ENCODE measurements at places on chromosomes 2 and 18.

- no peak for DNase-seq
Measured at GRCh38 chr2:19504400-19505198, 146.2 kb upstream of the OSR1 start.

DNA sequence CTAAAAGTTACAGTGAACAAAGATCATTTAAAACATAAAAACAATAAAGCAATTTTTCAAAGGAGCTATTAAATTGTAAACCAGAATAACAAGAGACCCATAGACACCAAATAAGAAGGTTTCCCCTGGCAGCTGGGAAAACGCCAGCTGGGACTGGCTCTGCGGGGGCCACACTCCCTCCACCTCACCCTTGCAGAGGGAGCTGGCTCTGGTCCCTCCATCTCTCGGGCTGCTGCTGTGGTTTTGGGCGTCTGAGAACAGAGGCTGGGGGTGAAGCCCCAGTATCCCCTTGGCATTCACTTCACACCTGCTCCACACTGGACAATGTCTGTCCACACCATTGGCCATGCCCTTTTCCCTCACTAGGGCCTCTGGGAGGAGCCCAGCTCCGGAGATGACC lies 62.1 kb upstream of the OTOS start:
- DNase-seq, result no peak

DNA sequence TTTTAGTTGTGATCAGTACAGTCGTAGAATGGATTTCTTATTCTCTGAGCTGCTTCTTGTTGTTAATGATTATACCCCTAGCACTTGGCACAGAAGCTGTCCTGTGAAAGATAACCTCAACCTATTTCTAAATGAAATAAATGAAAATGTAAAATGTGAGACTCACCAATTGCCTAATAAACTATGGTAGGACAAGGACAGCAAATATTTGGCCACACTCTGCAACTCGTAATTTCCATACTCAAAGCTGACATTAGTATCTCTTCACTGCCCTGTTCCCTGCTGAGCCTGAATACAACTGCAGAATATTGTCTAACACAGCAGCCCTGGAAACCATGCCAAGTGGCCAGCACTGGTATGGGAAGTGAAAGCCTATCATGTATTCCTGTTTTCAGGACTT lies 34.5 kb downstream of the TMEM182 start:
- DNase-seq, result no peak

DNA sequence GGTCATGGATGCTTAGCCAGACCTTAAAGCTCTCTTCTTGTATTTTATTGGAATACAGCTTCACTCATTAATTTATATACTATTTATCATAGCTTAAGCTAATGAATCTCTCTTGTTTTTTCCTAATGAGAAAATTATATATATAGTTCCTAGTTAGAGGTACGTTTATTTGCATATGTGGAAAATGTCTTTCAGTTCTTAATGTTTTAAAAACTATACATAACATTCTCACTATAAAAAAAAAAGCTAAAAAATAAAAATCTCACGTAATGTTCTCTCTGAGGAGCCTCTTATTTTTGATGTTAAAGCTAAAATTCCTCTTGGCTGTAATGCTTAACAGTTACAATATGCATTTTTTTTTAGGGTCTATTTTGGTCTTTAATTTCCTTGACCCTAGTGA lies 16.6 kb downstream of the UGP2 start:
- DNase-seq, result no peak

GRCh38 chr2:210663631-210664089 lies 107.3 kb downstream of the CPS1 start:
- DNase-seq, result no peak

DNA sequence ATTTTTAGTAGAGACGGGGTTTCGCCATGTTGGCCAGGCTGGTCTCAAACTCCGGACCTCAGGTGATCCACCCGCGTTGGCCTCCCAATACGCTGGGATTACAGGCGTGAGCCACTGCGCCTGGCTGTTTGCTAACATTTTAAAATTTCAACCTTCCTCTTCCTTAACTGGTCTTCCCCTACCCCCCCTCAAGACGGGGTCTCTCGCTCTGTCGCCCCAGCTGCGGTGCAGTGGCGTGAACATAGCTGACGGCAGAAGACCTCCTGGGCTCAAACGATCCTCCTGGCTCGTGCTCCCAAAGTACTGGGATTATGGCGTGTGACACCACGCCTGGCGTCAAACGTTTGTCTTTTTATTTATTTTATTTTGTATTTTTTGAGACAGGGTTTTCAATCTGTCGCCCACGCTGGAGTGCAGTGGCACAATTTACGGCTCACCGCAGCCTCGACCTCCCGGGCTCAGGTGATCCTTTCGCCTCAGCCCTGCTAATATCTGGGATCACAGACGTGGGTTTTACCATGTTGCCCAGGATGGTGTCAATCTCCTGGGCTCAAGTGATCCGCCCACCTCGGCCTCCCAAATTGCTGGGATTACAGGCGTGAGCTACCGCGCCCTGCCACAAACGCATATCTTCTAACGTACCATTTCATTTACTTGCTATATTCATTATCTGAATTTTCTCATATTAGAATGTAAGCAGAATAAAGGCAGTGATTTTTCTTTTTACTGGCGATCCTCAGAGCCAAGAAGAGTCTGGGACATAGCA lies 984 bp upstream of the MSH2 start:
- no peak for DNase-seq

- DNase-seq, result no peak
Measured at GRCh38 chr2:152564754-152565551, 152.3 kb downstream of the PRPF40A start.

- no peak for DNase-seq
Measured at GRCh38 chr2:5969303-5969702, 277.1 kb downstream of the SOX11 start.

DNA sequence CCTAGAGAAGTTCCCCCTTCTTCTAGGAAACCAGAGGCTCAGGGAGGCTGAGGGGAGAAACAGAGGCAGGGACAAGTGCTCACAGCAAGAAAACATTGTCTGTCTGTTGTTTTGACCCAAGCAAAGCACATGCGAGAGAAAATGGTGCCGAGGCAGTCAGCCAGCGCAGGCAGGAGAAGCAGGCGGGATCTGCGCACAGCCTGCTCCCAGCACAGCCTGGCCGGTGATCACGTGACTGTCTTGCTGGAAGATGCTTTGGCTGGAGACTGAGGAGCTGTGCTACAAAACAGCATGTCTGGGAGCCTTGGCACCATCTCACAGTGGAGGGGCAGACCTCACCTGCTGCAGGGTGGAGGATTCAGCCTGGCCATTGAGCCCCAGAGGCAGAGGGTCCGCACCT lies 93.7 kb upstream of the MYCN start:
- DNase-seq, result no peak

DNA sequence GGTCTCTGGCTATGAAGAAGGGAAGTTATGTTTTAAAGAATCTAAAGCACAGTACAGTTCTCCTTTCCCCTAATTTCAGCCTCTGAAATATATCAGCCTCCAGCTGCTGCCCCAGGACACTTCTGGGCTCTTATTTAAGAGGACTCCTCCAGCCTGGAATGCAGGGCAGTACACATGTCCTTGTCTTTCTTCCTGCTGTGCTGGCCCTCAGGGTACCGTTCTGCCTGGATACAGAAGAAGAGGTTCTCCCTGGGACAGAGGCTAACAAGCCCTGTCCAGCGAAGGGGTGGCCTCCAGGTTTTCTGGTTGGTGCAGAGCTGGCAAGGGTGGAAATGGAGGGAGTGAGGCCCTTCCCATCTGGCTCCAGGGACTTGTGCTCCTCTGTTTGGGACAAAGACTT lies 22.1 kb downstream of the MLPH start:
- no peak for DNase-seq

GRCh38 chr18:50457639-50458038 lies 82.8 kb downstream of the SKA1 start:
- DNase-seq, result no peak

DNA sequence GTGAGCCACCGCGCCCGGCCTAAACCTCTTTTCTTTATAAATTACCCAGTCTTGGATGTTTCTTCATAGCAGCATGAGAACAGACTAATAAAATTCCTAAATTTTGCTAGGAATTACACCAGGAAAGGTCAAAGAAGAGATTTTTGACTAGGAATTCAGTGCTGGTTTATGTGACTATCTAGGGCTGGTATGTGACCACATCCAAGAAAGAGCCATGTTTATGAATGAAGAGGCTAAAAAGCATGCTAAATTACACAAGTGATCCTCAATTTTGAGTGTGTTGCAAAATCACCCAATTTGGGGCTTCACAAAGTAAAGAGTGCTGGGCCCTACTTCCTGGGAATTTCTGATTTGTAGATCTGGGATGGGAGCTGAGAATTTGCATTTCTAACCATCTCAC lies 123.6 kb downstream of the CSRNP3 start:
- DNase-seq, result no peak

DNA sequence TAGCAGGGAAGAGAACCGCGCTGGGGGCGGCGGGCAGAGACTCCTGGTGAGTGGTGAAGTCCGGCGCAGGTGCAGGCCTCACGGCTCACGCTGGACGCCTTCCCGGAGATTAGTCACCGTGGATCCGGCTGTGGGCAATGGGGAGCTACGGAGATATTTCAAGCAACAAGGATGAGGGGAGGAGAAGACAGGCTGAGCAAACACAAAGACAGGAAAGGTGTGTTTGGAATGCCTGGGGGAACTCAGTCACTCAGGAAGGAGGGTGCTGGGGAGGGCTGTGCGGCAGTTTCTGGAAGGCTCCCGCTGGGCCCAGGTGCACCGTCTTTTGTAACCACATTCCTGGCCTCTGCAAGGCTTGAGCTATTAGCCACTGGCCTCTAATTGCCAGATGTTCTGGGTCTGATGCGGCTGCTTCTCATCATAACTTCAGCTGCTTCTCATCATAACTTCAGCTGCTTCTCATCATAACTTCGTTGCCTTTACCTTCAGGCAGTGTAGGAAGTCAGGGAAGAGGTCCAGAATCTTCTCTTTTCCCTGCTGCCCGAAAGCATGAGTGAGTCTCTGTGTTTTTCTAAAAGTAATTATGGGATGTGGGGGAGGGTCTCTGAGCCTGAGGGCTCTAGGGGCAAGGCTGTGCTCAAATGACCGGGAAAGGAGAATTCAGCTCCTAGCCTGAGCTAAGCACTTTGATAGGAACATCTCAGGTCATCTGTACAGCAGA lies 118.9 kb downstream of the PXDN start:
- no peak for DNase-seq

DNA sequence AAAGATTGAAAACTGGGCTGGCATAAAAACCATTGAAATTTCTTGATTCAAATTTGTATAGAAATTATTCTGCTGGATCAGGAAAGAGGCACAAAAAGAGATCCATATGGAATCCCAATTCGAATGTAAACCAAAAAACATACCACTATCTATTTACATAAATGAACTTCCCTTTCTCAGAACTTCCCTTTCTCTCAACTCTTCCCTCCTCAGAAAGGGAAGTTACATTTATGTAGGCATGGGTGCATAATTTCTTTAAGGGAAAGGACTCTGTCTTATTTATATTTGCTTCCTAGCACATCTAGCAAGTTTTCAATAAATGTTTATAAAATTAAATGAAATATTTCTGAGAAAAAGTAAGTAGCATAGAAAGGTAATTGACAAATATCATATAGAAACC lies 398.1 kb upstream of the ATP5MC3 start:
- DNase-seq, result no peak

DNA sequence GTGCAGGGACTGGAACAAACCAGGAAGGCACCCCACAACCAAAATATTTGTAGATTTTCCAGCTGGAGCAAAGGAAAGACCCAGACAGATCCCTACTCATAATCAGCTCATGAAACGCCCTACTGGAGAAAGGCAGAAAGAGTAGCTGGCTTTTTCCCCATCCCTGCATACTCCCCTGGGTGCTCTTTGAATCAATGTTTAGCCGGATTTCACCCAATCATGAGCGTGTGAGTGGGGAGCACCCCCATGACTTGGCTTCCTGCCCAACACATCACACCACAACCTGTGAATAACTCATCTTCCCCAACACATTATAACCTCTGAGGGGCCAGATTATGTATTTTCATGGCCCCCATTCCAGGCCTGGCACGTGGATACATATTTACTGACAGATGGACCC lies 35.1 kb upstream of the SLC14A1 start:
- DNase-seq, result no peak

DNA sequence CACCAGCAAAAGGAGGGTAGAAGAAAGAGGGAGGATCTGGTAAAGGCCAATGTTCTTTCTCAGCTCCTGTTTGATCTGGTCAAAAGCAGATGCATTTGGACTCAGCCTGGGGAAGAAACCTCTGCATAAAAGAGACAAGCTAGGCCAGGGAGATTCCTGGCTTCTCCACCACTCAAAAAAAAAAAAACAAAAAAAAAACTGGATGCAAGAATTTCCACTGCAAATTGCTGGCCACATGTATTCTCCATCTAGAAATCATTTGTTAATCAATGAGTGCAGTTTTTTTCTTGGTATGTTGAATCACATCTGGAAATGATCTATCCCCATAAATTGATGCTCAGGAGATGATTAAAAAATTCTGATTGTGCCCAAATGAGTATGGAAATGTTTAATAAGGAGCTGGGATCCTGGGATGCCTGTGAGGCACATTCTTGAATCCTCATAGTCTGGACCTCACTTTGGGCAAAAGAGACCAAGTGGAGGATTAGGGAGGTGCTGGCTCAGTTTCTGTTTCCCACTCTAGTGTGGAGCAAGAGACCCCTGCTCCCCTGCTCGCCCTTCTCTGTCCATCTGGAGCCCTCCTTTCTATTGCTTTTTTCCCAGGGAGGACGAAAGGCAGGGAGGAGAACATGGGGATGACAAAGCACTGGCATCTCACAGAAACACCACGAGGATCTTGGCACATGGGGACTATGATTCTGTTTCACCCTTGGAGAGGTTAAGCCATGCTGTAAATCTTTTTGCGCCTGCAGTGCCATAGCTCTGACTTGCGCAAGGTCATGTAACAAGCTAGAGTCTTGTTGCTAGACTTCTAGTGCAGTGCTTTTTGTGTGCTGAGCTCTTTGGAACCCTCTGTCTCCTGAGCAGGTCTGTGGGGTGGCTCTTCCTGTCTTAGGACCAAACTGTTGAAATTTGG lies 57.6 kb downstream of the APOB start:
- DNase-seq, result no peak

- DNase-seq, result no peak
Measured at GRCh38 chr18:48481092-48481491, 57.7 kb upstream of the CTIF start.

GRCh38 chr18:45355944-45356520 lies 259.2 kb upstream of the SLC14A2 start:
- no peak for DNase-seq

GRCh38 chr2:112156152-112156986 lies 18.2 kb downstream of the FBLN7 start:
- DNase-seq, result no peak

DNA sequence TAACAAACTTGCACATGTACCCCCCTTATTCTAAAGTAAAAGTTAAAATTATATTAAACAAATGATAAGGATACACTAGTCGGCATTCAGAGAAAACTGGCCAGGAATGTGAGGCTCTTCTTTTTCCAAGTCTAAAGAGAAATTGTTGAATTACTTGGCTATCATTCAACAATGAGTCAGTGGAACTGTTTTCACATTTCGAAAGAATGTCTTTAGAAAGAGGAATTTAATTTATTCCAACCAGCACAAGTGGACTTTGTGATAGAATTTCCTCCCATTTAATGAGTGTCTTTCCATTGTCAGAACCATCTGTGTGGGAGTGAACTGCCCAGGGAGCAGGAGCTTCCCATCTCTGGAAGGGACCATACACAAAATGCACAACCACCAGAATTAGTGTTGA lies 792.2 kb downstream of the EPHA4 start:
- DNase-seq, result no peak

- no peak for DNase-seq
Measured at GRCh38 chr2:104734937-104735586, 118.9 kb upstream of the POU3F3 start.

All from stimulated activated CD8-positive, alpha-beta memory T cell treated with anti-CD3 and anti-CD28 coated beads, Interleukin-15, amount 100 ng/mL, for 24 hours (primary cell).